Fibroblast of upper back skin (primary cell): ENCODE measurements at places on chromosomes 3 and 15.

- DNase-seq = peak; percentile 72
Observed at GRCh38 chr15:27730868-27731267, 368.2 kb downstream of the OCA2 start.

- no peak for DNase-seq
Observed at GRCh38 chr3:58016710-58017109, 8.5 kb downstream of the FLNB start.

DNA sequence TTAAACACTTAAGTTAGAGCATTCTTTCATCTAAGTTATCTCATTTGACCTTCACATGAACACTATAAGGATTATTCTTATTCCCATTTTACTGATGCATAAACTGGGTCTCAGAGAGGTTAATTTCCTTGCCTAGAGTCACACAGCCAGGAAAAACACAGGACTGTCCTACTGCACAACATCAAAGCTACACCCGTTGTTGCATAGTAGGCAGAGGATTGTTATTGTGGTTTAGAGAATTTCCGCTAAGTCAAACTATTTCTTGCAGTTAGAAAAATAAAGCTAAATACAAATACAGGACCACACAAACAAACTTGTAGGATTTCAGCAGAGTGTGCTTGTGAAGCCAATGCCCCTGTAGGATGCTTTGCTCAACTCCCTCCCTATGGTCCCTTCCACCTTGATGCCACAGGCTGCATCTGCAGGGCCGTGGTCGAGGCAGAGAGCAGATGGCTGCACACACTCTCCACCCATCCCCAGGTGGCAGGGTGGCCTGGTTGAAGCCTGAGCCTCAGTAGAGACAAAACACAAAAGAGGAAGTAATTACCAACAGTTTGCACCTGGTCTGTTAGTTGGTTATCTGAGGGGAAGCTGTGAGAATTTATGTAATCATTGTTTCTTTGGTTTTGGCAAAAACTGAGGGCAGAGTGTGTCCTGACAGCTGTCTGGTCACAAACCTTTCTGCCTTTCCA is 41.1 kb upstream of the SKOR1 start:
- no peak for DNase-seq

DNA sequence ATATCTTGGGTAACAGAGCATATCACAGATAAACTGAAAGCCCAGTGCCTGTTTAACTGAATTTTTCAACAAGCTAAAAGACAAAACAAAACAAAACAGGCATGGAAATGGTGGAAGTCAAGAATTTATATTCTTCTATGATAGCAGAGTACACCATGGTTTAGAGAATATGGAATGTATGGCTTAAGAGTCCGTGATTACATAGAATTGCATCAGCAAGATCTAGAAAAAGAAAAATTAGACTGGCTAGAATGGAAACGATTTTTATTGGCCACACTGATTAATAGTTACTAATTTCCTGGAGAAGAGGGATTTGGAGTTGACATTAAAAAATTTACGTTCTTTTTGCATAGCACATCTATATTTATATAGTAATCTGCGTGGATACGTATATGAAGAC is 435.2 kb upstream of the DPPA4 start:
- DNase-seq = no peak

GRCh38 chr15:78100886-78101285 is 8.5 kb downstream of the SH2D7 start:
- DNase-seq = no peak

DNA sequence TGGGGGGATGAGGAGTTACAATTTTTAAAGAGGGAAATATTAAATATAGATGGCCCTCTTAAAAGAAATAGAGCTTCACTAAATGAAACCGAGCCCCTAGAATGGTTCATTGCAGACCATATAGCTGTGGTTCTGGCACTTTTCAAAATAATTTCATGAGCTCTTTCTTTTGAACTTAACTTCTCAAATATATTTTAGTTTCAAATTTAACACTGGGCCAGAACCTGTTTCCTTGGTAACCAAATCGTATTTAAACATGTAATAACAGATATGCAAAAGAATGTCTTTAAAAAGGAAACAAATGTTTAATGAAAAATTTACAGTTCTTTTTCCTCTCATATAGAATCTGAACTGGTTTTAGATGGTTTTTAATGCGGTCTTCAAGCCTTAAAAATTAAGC is 20.1 kb downstream of the ZBTB38 start:
- no peak for DNase-seq

DNA sequence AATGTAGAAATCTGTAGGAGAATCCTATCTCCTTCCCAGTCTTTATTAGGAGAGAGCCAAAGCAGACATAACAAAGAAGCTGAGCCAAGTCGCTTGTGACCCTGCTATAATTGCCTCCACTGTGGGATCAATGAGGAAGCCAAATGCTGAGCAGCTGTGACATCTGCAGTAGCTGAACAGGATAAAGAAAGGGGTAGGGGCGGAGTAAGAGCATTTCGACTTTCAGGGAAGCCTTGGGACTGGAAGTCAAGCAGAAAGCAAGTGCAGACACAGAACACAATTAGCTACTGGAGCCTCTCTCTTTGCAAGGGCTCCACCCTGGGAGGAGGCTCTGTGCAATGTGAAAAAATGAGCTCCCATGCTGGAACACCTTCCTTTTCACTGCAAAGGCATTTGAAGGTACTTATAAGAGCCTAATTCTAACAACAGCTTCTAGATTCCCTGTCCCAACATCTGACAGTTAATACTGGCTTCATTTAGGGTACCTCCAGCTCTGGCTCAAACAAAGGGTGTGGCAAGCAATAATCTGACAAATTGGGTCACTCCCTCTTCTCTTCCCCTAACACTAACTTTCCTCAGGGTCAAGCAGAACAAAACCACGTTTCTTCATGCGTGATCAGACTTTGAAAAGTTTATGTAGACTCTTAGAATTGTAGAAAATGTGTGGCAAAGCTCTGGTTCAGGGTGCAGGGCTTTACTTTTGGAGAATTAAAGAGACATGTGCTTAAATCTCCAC is 166.4 kb downstream of the CADPS start:
- no peak for DNase-seq

DNA sequence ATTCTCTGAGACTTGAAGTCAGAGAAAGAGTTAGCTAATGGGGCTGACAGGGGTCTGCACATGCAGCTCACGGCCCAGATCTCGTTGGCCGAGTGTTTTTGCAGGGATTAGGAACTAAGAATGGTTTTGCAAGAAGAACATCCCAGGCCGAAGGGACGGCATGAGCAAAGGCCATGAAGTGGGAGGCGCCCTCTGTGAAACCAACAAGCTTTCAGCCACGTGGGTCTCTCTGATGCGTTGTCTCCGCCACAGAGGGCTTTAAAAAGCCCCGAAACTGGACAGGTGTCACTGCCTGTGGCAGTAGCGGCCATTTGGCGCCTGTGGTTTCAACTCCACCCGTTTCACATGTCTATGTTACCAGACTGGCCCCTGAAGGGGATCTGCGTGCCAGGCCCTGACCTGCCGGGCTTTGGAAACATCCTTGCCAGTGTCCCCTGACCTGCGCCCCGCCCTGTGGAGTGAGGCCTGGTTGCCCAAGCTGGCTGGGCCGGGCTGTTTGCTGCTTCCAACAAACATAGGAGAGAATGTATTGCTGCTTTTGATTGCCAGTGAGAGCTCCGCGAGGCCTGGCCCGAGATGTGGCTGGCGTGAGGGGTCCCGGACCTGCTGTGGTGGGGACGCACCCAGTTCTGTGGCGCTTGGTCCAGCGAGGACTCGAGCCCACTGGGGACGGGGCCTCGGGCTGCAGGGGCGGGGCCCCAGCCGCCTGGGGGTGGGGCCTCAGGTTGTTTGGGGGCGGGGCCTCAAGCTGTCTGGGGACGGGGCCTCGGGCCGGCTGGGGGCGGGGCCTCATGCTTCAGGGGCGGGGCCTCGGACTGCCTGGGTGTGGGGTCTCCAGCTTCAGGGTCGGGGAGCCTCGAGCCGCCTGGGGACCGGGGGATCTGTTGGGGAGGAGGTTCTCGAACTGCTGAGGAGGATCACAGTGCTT is 30.4 kb downstream of the GOLGA6L2 start:
- DNase-seq = no peak

- DNase-seq = no peak
Observed at GRCh38 chr3:127088511-127089351, 104.2 kb upstream of the PRR23E start.

DNA sequence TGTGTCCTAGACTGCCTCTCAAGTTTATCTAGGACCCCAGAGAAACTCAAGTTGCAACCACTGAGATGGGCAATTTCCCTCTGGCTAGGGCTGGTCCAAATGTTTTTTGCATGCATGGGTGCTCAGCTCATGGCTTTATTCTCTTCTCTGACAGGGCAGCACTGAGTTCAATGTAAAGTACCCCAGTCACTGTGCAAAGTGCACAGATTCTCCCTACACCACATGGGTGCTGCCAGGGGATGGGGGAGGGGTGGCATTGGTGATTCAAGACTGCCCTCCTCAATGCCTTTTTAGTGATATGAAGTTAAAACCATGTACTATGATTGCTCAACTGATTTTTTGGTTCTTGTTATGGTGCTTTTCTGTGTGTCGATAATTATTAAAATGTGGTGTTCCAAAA is 14.8 kb upstream of the RAD51 start:
- DNase-seq = no peak

DNA sequence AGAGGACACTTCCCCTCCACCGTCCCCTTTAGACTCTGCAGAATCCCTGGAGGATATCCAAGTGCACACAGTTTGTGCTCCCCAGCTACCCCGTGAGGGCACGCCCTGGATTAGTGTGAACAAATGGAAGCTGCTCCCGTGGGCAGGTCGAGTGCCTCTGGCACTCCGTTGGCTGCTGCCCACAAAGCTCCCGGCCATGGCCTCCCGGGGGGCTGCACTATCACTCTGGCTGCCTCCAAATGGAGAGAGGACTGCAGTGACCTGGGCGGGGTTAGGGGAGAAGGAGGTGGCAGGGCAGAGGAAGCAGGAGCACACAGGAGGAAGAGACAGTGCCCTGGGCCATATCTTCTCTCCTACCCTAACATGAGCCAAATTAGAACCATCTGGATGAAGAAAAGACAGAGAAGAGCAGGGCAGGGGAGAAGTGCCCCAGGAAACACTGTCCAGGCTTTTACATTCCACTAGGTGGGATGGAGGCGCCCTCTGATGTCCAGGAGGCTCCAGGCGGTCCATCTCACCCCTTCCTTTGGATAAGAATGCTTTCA is 29.4 kb upstream of the ACAD9 start:
- peak; percentile 25 for DNase-seq

DNA sequence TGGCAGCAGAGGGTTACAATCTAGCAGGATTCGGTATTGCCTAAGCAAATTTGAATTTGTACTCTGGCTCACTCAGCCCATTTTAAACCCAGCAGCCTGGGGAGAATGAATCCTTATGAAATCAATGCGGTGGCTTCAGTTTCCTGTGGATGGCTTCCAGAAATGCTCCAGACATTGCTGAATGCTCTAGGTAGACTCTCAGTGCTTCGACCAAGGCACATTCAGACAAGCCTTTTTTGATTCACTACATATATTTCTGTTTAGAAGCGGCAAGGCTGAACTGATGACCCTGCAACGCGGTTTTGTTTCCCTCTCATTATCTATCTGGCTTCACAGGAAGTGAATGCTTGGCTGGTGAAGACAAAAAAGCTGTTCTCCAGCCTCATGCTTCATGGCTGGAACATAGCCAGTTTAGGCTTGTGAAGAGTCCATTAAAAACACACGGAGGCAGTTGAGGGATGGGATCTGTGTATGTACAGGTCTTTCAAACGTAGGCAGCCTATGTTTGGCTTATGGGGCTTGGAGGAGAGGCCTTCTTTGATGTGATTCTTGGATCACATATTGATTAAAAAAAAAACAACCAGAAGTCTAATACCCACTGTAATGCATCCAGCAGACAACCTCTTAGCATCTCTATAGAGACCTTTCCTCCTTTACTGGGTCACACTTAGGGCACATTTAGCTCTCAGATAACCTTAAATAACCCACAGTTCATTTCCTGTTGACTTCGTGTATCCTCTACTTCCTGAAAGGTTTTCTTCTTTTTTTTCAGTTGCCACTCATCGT is 400.2 kb upstream of the TBL1XR1 start:
- DNase-seq = peak; percentile 97
